HepG2 (cell line): ENCODE measurements at places on chromosomes 1 and 21.

GRCh38 chr1:3847081-3847480 lies 9.9 kb downstream of the CEP104 start:
- no peaks in the 10 kb centered on the region for H3K27me3 ChIP-seq
- no peaks in the 10 kb centered on the region for H3K4me1 ChIP-seq
- DNase-seq = no peak
- no peak overlapping the region for H3K27ac ChIP-seq
- H3K36me3 ChIP-seq = peaks cover 12% of the 10 kb centered on the region

DNA sequence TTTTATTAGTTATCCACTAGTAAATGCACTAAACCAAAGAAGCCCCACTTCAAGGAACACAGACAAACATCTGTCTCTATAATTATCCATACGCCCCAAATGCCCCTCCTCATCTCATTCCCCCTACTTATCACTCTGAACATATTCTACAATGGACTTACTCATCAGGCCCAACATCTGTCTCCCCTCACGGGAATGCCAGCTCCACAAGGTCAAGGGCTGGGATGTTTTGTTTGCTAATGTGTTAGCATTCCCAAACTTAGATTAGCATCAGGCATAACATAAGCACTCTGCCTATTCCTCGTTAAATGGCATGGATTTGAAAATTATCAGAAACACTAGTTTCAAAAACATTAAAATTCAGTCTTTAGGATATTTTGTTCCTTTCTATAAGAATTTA lies 279.5 kb downstream of the DSCAM start:
- no peak overlapping the region for H3K4me3 ChIP-seq
- no peaks in the 10 kb centered on the region for H3K4me1 ChIP-seq
- H3K36me3 ChIP-seq = no peaks in the 10 kb centered on the region
- no peak for DNase-seq
- H3K27me3 ChIP-seq = no peaks in the 10 kb centered on the region

- no peak overlapping the region for H3K4me3 ChIP-seq
- H3K27me3 ChIP-seq = no peaks in the 10 kb centered on the region
- H3K4me1 ChIP-seq = no peaks in the 10 kb centered on the region
- H3K36me3 ChIP-seq = peaks cover 27% of the 10 kb centered on the region
- peak; percentile 44 for DNase-seq
- no peak overlapping the region for H3K27ac ChIP-seq
Measured at GRCh38 chr1:154344977-154345837, 19.9 kb downstream of the ATP8B2 start.

- no peaks in the 10 kb centered on the region for H3K4me1 ChIP-seq
- H3K27me3 ChIP-seq = no peaks in the 10 kb centered on the region
- no peak overlapping the region for H3K27ac ChIP-seq
- no peak overlapping the region for H3K4me3 ChIP-seq
Measured at GRCh38 chr1:162984699-162985098, 84.5 kb upstream of the RGS4 start.

DNA sequence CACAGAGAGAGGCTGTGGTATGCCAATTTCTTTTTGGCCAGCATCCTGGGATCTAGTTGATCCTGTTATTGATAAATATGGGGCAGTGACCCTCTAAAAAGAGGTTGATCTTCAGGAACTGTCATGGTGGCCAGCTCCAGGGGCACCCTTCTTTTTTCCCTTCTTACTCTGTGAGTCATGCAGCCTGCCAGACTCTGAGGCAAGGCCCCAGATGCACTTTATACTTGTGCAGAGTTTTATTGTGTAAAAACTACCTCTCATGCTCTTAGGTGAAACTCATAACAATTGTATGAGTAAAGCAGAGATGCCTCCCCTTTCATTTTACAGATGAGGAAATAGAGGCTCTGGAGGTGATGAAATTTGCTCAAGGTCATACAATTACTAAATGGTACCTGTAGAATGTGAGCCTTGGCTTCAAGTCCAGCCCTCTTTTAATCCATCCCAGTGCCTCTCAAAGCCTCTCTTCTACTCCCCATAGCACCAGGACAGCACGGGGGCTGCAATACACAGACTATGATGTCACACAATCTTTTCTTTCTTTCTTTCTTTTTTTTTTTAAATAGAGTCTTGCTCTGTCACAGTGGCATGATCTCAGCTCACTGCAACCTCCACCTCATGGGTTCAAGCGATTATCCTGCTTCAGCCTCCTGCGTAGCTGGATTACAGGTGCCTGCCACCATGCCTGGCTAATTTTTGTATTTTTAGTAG lies 387.8 kb downstream of the KCNH1 start:
- no peak overlapping the region for H3K4me3 ChIP-seq
- no peak overlapping the region for H3K27ac ChIP-seq
- H3K4me1 ChIP-seq = no peaks in the 10 kb centered on the region
- no peaks in the 10 kb centered on the region for H3K27me3 ChIP-seq
- DNase-seq = no peak
- no peaks in the 10 kb centered on the region for H3K36me3 ChIP-seq
